ENCODE measurements at places on chromosomes 5 and 9.

- DNase-seq = no peak
These were observed 275.6 kb downstream of the CETN3 start for GRCh38 chr5:90133941-90134340.

- DNase-seq = no peak
These were observed 47.4 kb downstream of the PRKACG start for GRCh38 chr9:68966496-68966944.

DNA sequence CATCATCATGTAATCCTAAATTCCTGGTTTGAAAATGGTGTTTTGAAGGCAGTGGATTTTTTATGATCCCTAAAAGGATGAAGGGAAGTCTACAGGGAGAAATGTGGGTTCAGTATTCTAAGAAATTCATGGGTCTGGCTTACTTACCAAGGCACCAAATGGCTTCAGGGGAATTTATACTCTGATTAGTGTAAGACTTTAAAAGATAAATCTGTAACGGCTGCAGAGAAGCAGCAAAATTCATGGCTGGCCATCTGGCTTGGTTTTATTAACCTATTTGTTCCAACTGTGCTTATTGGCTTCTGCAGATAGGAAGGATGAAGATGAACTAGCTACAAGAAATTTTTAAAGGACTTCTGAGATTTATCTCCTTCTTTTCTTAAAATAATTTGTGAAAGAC lies 222.8 kb downstream of the TENT4A start:
- no peak for DNase-seq

DNA sequence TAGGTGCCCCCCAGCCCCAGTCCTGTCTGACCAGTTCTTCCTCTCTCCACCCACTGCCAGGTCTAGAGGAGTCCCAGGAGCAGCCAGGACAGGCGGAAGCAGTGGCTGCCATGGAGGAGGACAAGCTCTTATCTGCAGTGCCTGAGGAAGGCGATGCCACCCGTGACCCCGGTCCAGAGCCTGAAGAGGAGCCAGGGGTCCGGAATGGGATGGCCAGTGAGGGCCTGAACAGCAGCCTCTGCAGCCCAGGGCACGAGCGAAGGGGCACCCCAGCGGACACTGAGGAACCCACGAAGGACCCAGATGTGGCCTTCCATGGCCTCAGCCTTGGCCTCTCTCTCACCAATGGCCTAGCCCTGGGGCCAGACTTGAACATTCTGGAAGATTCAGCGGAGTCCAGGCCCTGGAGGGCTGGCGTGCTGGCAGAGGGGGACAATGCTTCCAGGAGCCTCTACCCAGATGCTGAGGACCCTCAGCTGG lies 13.8 kb downstream of the PSD2 start:
- no peak for DNase-seq

DNA sequence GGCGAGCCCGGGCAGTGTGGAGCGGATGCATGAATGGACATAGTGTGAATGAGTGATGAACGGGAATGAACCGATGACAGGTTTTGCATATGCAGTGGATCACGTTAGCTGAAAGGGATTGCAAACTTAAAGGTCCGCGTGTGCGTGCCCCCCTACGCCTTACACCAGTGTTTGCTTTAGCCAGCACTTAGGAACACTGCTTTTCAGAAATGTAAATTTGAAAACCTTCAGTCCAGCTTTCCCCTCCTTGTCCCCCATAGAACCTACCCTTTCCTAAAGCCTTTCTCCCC lies 692 bp downstream of the PSAT1 start:
- DNase-seq = no peak

- no peak for DNase-seq
These were observed 349.3 kb downstream of the RAB3C start for GRCh38 chr5:58932057-58932612.

DNA sequence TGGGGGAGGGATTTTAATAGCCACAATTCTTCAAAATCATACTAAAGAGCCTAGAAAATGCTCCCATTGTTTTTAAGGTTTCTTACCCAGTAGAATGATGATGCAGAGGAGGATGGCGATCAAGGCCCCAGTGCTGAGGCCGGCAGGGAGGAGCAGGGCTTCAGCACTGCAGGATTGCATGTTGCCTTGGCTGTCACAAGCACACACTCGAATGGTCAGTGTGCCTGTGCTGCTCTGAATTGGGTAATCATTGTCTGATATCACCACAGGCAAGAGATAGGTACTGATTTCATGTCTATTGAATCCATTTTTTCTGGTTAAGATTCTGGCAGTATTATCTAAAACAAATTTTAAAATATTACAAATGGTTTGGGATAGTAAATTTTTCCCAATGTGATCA lies 153.3 kb downstream of the CDH10 start:
- no peak for DNase-seq

Data from stimulated activated CD8-positive, alpha-beta memory T cell treated with anti-CD3 and anti-CD28 coated beads, Interleukin-15, amount 100 ng/mL, for 4 hours (primary cell).